GM10248 (cell line): ENCODE measurements at places on chromosomes 16 and 17.
A peak's percentile ranks its signal among the peaks of the same experiment; 100 is the strongest.

GRCh38 chr16:21162661-21163151 is 4.2 kb downstream of the LDAF1 start:
- DNase-seq = no peak

DNA sequence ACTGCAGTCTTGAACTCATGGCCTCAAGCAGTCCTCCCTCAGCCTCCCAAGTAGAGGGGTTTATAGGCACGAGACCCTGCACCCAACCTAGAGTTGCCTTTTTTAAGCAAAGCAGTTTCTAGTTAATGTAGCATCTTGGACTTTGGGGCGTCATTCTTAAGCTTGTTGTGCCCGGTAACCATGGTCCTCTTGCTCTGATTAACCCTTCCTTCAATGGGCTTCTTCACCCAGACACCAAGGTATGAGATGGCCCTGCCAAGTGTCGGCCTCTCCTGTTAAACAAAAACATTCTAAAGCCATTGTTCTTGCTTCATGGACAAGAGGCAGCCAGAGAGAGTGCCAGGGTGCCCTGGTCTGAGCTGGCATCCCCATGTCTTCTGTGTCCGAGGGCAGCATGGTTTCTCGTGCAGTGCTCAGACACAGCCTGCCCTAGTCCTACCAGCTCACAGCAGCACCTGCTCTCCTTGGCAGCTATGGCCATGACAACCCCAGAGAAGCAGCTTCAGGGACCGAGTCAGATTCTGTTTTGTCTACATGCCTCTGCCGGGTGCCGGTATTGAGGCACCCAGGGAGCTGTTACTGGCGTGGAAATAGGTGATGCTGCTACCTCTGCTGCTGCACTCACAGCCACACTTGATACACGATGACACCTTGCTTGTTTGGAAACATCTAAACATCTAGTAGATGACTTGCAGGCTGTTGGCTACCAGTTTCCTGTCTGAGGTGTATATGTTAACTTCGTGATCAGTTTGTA is 3.3 kb downstream of the RPL13 start:
- DNase-seq = no peak

DNA sequence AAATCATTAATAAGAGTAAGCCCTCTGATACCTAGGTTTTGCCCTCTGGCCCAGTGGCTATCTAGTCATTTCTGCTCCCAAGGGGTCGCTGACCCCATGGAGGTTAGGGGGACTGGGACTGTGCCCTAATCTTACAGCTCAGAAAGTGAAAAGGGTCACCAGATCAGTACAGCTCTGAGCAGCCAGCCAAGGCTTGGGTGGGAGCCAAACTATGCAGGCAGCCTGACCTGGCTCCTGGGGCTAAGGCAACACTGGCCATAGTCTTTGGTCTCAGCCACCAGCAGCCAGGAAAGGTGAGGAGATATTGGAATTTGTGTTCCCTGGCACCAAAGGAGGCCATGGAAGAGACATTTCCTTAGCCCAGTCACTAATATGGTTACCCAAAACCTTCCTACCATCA is 67.6 kb downstream of the ASIC2 start:
- DNase-seq = no peak

GRCh38 chr16:80163339-80163738 is 377.5 kb upstream of the DYNLRB2 start:
- no peak for DNase-seq

- DNase-seq = no peak
Measured at GRCh38 chr17:48497103-48497502, 33.7 kb downstream of the HOXB1 start.

DNA sequence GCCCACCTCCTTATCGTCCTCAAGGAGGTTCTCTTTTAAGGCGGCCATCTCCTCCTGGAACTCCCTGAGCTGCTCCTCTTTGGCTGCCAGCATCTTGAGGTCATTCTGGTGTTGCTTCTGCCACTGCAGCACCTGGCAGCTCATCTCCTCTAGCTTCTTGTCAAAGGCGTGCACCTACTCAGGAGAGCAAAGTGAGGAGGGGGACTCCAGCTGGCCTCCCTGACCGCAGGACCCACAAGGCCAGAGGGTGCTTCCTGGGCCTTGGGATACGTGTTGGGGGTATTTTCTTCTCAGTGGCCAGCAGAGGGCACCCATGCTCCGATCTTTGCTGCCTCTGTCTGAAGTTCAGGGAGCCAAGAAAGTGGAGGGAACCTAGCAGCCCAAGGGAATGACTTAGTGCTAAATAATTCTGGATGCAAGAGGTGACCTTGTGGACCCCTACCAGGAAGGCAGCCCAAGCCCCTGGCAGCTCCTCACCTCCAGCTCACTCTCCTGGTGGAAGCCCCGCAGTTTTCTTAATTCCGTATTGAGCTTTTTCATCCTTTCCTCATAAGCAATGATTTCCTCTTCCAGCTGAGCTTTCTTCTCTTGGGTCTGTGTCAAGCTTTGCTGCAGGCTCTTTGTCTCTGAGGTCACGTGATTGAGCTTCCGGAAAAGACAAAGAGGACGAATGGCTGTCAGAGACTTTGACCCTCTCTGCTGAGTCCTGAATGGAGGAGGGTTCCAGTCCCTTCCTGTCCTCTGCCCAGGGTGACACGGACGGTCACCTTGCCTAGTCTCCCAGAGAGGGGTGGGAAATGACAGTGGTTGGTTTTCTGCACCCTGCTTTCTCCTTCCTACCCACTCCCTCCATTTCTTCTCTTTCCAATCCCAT is 31.4 kb downstream of the DHX38 start:
- DNase-seq = peak; percentile 81

DNA sequence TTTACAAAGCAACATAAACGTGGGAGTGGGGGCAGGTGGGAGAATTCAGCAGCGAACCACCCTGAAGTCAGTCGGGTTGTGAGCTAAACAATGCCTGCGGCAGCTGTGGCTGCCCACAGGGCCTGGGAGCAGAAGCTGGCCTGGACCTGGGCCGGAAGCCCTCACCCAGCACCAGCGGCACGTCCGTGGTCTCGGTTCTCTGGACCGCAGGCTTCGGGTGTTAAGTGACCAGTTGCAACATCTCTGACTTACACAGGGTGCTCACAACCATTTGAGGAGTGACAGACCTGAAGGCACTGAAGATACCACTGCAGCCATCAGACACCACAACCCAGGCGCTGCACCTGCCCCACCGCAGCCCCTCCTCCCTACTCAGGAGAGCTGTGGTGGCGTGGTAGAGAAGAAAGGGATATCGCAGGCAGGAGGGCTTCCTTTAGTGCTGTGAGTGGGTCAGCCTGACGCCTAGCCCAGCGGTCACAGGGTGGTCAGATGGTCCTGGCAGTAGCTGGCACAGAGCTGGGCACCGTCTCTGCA is 33.8 kb downstream of the CBFA2T3 start:
- DNase-seq = no peak

DNA sequence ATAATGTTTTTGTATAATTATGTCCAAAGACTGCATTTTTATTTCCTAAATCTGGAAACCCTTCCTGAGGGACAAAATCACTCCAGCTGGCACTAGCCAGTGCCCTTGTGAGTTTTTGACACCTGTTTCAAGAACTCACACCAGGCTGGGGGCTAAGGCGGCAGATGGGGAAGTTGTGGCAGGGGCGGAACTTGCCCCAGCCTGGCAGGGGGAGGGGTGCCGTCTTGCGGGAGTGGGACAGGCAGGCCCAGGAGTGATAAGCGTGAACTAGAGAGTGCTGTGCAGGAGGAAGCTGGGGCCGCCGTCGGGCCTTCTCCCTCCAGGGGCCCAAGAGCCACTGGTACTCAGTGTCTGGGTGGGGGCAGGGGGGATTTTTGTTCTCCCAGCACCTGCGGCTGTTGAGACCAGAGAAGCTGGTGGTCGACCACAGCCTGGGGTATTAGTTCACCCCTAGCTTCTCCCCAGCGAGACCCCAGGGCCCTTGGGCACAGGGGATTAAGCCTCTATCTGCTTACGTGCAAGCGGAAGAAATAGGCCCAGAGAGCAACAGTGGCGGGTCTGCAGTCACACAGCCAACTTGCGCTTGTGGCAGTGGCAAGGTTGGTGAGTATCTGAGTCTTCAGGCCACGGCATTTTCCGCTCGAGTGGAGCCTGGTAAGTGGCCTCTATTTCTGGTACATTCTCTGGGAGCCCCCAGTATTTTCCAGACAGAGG is 40.2 kb upstream of the PLCG2 start:
- DNase-seq = peak; percentile 57

- DNase-seq = no peak
Measured at GRCh38 chr16:57999366-57999970, 1.0 kb downstream of the ZNF319 start.

GRCh38 chr16:15803618-15804017 is 53.2 kb downstream of the MYH11 start:
- DNase-seq = no peak

DNA sequence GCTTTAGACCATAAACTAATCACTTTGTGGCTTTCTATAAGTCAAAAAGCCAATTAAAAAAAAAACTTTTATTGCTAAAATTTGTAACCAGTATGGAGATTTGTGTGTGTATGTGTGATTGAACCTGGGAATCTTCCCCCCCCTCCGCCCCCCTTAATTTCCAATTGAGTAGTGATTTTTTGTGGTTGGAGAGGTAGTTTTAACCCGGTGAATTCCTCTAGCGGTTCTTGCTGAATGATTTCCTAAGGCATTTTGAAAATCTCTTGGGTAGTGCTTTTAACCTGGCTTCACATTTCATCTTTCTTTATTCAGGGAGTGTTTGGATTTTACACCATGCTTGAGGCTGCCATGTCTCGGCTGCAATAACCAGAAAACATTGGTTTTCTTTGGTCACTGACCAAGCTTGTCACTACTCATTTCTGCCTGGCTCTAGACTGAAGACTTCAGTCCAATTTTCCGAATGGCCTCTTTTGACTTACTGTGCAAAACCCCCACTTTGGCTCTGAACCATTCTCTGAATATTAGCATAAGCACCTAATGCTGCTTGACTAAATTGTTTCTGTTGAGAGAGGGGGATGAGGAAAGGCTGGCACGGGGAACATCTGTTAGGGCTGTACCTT is 35.6 kb downstream of the PRKCA start:
- DNase-seq = no peak
